ENCODE measurements at places on chromosomes 1 and 21. TPM values are rescaled to one million over a fixed set of nuclear protein-coding genes. Genes with fewer than 3 reads are reported as not detected.

The CELA2A gene
- total RNA-seq = not detected

The SLC2A1 gene
- total RNA-seq = 305 TPM

The ARMH1 gene
- not detected for total RNA-seq

The ADAMTS5 gene
- 3.1 TPM for total RNA-seq

The PGLYRP3 gene
- total RNA-seq = not detected

The CYP4X1 gene
- 0.77 TPM for total RNA-seq

The OR2W3 gene
- total RNA-seq = 6.7 TPM

The CRYBG2 gene
- total RNA-seq = 0.51 TPM

DNA sequence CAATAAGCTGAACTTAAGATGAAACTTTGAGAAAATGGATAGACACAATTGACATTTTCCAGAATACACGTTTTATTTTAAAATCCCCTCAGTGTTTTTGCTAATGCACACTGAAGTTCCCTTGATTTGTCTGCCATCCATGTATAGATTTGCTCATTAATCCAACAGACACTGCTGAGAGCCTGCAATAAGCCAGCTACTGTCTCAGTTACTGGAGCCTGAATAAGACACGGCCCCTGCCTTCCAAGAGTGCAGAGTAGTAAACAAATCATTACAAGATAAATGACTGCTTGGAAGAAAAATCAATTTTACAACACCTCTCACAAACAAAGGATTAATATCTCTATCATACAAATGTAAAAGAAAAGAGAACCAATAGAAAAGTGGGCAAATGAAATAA is 130.1 kb downstream of the TLR5 start:
- DNase-seq = no peak

DNA sequence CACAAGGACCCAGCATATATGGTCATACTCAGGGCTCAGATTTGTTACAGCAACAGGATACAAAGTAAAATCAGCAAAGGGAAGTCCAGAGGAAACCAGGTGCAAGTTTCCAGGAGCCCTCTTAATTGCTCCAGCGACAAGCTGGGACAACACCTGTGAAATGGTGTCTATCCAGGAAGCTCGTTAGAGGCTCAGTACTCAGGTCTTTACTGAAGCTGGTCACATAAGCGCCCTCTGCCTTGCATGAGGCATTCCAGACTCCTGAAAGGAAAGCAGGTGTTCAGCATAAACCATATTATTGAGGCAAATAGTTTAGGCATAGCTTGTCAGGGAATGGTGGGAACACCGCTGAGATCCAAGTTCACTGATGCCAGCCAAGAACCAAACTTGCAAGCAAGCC is 231.0 kb downstream of the SLC35F3 start:
- DNase-seq = no peak

DNA sequence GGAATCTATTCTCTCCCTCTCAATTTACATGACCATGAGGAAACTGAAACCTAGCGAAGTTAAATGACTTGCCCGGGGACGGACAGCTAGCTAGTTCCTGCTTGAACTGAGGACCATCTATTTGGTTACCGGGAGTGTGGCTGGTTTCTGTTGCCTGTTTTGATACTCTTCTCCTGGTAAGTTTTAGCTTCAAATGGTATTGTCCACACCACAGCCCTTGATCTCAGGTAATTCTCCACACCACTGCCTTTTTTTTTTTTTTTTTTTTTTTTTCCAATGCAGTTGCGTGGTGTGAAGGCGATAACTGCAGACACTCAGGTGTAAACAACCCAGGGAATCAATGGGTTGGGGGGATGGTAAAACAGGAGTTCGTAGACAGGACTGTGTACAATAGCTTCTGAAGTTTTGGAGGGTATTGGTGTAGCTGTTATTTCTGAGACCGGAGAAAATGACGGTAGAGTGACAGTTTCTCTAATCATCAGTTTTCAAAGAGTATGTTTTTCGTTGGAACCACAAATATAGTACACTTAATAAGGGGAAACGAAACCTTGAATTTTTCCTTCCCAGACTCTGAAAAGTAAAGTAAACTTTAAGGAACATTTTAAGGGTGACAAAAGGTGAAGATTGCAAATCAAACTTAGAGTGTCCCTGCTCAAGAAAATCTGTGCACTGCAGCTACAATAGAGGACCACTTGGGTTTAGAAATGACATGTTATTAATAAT is 125.3 kb upstream of the CACYBP start:
- no peak for DNase-seq

DNA sequence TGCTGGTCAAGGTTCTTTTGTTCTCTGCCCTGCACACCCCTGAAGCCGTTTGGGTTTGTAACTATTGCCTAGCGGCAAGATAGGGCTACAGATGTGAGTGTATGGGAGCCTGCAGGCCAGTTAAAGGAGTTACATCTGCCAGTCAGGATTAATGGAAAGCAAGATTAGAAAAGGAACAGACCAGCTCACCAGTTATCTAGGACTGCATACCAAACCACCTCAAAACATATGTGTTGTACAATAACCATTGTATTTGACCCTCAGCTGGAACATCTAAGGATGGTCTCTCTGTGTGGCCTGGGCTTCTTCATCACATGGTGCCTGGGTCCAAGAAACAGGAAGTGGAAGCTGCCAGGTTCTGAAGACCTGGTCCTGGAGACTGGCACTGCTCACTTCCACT is 52.5 kb upstream of the FBXO28 start:
- no peak for DNase-seq

GRCh38 chr21:36023092-36023480 is 37.2 kb downstream of the SETD4 start:
- DNase-seq = no peak

DNA sequence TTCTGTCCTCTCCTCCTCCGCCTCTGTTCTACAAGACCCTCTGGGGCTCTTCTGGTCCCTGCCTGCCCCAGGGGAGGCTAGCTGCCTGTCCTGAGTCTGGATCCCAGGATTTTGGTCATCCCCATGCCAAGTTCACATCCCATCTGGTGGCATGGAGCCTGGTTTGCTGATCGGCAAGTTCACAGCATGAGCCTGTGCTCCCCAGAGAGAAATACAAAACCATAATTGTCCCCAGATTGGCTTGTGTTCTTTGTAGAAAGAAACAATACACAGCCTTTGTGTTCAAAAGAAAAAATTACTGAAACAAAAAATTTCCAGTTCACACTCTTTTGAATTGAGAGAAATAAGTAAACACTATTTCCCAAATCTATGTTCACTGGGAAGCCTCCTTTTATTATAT is 149.4 kb upstream of the ZC3H12A start:
- DNase-seq = no peak

GRCh38 chr1:220700556-220701179 is 10.5 kb downstream of the C1orf115 start:
- DNase-seq = no peak

DNA sequence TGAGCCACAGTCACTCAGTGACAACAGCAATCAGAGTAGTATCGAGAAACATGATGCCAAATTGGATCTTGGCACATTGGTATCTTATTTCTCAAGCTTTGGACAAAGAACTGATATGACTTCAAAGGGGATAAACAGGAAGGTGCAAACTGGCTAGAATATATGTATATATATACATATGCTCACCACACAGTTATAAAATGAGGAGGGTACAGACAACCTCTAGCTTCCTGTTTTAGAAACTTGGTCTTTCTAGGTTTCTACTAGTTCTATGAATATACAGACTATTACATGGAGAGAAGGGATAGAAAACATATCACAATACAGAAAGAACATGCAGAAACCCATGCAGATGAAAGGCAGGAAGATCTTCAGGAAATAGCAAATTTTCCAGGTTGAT is 292.1 kb upstream of the SNX7 start:
- no peak for DNase-seq

DNA sequence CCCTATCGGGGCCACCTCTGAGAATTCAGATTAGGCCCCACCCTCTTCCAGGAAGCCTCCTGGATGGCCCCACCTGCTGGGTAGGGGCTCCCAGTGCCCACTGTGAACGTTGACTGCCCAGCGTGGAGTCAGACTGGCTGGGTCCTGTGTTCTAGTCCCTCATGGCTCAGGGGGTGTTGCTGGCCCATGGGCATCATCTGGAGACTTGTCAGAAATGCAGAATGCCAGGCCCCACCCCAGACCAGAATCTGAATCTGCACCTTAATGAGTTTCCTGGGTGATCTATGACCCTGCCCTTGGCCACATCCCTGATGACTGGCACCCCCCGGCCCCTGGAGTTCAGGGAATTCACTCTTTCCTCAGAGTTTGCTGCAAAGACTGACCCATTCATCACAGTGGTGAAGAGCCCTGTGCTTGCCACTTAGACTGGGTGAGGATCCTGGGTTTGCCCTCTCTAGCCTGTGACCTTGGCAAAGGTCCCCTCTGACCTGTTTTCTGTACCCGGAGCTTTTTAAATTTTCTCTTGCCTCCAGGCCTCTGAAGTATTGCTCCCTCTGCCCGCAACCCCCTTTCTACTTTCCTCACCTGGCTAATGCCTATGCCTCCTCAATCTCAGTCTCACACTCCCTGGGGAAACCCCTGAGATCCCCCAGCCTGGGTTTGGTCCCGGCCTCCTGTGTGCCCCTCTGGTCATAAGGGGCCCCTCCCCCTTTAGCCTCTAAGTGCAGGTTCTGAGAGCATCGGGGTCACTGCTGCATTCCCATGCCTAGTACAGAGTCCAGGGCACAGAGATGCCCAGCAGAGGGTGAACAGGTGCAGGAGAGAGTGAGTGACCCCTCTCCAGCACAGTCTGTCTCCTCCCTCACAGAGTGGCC is 184.2 kb downstream of the MATN1 start:
- no peak for DNase-seq

GRCh38 chr1:117802531-117803257 is 126.7 kb downstream of the GDAP2 start:
- no peak for DNase-seq

- no peak for DNase-seq
Measured at GRCh38 chr1:2087766-2088165, 37.6 kb downstream of the PRKCZ start.

- DNase-seq = peak; percentile 41
Measured at GRCh38 chr21:34582506-34583150, 32.3 kb downstream of the RCAN1 start.

DNA sequence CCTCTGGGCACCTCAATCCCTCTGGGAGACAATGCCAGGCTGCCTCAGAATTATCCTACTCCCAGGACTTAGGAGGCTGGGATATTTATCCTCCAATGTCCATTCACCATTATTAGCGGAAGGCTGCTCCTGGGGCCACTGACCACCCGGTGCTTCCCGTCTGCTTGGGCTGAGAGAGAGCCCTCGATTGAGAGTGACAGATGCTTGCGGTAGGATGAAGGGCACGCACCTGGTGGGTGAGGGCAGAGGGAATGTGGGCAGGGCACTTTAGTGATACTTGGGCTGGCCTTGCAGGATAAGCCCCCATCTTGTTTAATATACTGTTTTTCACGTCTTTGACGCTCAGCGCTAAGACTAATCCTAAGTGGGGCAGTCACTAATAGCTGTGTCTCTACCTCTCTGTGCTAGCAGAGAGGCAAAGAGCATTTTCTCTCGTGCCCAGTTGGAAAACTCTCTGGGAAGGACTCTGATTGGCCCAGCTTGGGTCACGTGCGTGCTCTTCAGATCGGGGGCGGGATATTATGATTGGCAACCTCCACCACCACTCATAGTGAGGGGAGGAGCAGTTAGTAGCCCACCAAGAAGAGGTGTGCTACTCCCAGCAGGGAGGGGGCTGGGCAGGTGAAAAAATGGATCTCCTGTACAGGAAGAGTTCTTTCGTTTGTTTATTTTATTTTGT is 10.6 kb upstream of the PARS2 start:
- DNase-seq = peak; percentile 48

DNA sequence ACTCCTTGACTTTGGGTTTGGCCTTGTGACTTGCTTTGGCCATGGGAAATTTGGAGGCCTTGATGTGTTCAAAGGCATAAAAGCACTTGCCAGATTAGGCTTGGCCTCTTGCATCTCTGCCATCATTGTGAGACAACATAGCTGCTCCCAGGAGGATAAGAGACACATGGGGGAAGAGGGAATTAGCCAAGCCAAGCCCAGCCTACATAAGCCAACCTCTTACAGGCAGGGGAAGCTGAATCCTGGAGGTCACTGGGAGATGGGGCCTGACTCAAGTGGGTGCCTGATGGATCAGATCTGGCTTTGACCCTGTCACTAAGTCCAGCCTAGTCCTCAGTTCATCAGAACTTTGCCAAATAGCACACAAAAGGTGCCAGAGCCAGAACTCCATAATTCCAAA is 37.6 kb upstream of the HMGB4 start:
- no peak for DNase-seq

GRCh38 chr1:156691665-156692440 is 13.5 kb downstream of the CRABP2 start:
- peak; percentile 77 for DNase-seq

GRCh38 chr1:184116287-184116686 is 64.8 kb downstream of the TSEN15 start:
- DNase-seq = peak; percentile 6

DNA sequence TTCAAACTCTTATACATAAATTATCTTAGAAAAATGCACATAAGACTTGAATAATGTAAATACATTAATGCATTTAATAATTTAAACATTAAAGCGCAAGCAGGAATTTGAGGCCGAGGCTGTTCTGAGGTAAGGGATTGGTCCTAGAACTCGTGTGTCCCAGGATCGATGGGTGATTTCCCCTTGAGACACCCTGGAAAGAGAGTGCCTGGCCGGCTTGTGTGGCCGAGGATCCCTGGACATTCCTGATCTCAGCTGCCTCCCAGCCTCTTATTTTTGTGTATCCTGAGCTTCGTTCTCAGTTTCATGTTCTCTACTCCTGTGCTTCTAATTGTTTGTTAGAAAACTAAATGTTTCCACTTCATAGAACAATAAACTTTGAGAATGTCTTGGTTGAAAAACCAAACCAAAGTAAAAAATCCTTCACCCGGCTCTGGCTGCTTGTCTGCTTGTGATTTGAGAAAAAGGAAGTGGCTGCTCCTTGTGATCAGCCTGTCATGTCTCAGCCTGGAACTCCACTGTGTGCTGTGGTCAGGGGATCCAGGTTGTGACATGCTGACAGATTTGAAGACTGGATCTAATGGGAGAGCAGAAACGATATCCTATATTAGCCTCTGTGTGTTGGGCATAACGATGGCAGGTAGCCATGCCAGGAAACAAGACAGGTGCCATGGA is 40.7 kb downstream of the PEX14 start:
- DNase-seq = no peak
